Stimulated activated CD4-positive, alpha-beta T cell treated with anti-CD3 and anti-CD28 coated beads, Interleukin-1b, Interleukin-23, amount 100 ng/mL, for 1 hour (primary cell): ENCODE measurements at places on chromosomes 2 and 18.

DNA sequence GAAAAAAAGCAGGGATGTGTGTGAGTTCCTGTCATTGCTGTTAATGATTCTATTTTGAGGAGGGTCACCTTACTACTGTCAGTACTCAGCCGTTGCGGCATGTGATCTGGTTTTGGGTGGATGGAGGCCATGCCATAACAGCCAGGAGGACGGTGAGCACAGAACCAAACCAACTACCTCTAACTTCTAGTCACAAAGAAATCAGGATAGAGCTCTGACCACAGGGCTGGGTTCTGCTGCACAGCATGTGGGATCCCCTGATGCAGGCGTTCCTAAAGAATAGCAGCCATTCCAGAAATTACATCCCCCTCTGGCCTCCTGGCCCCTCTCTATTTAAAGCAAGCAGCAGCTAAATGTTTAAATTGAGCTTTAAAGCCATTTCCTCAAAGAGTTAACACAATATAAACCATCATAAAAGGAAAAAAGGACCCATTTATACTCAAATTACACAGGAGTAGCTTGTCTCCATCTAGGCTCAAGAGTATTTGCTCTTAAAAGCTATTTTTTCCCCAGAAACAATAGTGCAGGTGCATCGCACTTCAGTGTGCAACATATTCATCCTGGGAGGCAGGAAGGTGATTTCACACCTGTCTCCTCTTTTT lies 786.4 kb downstream of the RNF144A start:
- DNase-seq: no peak

DNA sequence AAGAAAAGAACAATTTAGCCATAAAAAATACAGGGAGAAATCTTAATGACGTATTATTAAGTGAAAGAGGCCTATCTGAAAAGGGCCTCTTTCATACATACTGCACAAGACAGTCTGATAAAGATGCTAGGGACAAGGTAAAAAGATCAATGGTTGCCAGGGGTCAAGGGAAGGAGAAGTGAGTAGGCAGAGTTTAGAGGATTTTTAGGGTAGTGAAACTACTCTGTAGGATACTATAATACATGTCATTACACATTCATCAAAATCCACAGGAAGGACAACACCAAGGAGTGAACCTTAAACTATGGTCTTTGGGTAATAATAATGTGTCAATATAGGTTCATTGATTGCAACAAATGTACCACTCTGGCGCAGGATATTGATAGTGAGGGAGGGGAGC lies 289.3 kb downstream of the FSIP2 start:
- no peak for DNase-seq

- no peak for DNase-seq
Measured at GRCh38 chr18:48832938-48833700, 117.6 kb downstream of the SMAD7 start.

GRCh38 chr2:165203689-165204559 lies at the start of gene SCN3A:
Gene SCN3A (minus strand): TSS chr2:165204050. CDS start chr2:165176394, 27,656 bp downstream.
- DNase-seq: no peak
